Subcutaneous adipose tissue (tissue), 4 donors: ENCODE measurements at places on chromosomes 3 and 15. TPM values are rescaled to one million over a fixed set of nuclear protein-coding genes. Genes with fewer than 3 reads are reported as not detected.

SOX14 gene
- total RNA-seq: not detected

TMOD2 gene
- 7.9 TPM for total RNA-seq

ASB14 gene
- not detected for total RNA-seq

ABTB1 gene
- 17.6 TPM for total RNA-seq

CLDN18 gene
- not detected for total RNA-seq

GOLIM4 gene
- 33.9 TPM for total RNA-seq

ARNT2 gene
- total RNA-seq: 4.3 TPM

RASL12 gene
- 8.6 TPM for total RNA-seq

TXNRD3 gene
- 10.9 TPM for total RNA-seq

P2RY14 gene
- total RNA-seq: 10.1 TPM

CHRNB4 gene
- not detected for total RNA-seq

TRH gene
- total RNA-seq: not detected

RAB8B gene
- total RNA-seq: 58.9 TPM

H1-8 gene
- total RNA-seq: not detected

SCAANT1 gene
- total RNA-seq: not detected

ARHGEF26 gene
- 18.5 TPM for total RNA-seq

LIPH gene
- not detected for total RNA-seq

SLC2A2 gene
- not detected for total RNA-seq

HTR3E gene
- not detected for total RNA-seq

PLSCR2 gene
- not detected for total RNA-seq

STRIT1 gene
- not detected for total RNA-seq
